Muscle of leg (tissue), 16 donors: ENCODE measurements at places on chromosomes 16 and 17. TPM values are rescaled to one million over a fixed set of nuclear protein-coding genes. Genes with fewer than 3 reads are reported as not detected.

Gene KCNJ2
- 7.6 TPM for total RNA-seq

Gene PITPNM3
- total RNA-seq: 2.1 TPM

Gene KRTAP4-5
- not detected for total RNA-seq

Gene EFCAB5
- total RNA-seq: 0.62 TPM

Gene SLC12A3
- 0.04 TPM for total RNA-seq

- peaks cover 18% of the 10 kb centered on the region for H3K27me3 ChIP-seq
- no peaks in the 10 kb centered on the region for H3K36me3 ChIP-seq
- H3K27ac ChIP-seq: no peak overlapping the region
- no peak overlapping the region for H3K4me3 ChIP-seq
These were observed 2.7 kb downstream of the METRN start for GRCh38 chr16:717450-718245.

DNA sequence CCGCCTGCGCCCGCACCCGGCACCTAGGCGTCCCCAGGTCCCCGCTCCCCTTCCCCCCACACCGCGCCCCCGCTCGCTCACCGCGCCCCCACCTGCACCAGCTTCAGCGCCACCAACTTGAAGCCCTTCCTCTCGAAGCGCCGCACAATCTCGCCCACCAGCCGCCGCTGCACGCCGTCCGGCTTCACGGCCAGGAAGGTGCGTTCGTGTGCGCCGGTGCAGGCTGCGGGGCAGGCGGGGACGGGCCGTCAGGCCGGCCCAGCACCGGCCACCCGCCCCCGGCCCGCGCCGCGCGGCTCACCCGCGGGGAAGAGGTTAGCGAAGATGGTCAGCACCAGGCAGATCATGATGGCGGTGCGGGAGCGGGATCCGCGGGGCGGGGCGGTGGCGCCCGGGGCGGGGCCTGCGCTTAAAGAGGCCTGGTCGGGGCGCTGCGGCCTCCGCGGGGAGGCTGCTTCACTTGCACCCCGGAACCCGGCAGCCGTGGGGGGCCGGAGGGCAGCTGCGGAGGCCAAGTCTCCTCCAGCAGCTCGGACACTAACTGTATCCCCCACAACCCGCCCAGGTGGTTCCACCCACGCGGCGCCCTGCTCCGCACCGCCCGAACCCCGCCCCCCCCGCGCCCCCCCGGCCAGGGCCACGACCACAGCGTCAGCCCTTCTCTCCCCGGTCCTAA, at the start of gene NME3:
TSS of gene NME3 (minus strand) at position 356 of the 676 bp plus-strand sequence. CDS start at position 347, 9 bp downstream.
- H3K4me1 ChIP-seq: peaks cover 34% of the 10 kb centered on the region
- peak within 1 kb of the TSS; percentile 74 for H3K4me3 ChIP-seq
- peak within 1 kb of the TSS; percentile 51 for H3K27ac ChIP-seq
- peaks cover 56% of the 10 kb centered on the region for H3K36me3 ChIP-seq
- peak; percentile 84 for DNase-seq
- H3K27me3 ChIP-seq: no peaks in the 10 kb centered on the region

GRCh38 chr16:11417487-11417886, 72.2 kb downstream of the RMI2 start:
- no peak overlapping the region for H3K27ac ChIP-seq
- H3K4me1 ChIP-seq: no peaks in the 10 kb centered on the region
- no peaks in the 10 kb centered on the region for H3K27me3 ChIP-seq

GRCh38 chr16:27424772-27425498, 23.0 kb downstream of the IL21R start:
- H3K36me3 ChIP-seq: no peaks in the 10 kb centered on the region
- no peaks in the 10 kb centered on the region for H3K27me3 ChIP-seq
- no peak overlapping the region for H3K4me3 ChIP-seq
- H3K27ac ChIP-seq: no peak overlapping the region

GRCh38 chr17:45752246-45752645, 31.9 kb upstream of the CRHR1 start:
- no peaks in the 10 kb centered on the region for H3K36me3 ChIP-seq
- H3K4me3 ChIP-seq: no peak overlapping the region
- peaks cover 37% of the 10 kb centered on the region for H3K27me3 ChIP-seq

- no peak overlapping the region for H3K27ac ChIP-seq
- H3K27me3 ChIP-seq: no peaks in the 10 kb centered on the region
These were observed 3.7 kb upstream of the ERN1 start for GRCh38 chr17:64133546-64134215.

DNA sequence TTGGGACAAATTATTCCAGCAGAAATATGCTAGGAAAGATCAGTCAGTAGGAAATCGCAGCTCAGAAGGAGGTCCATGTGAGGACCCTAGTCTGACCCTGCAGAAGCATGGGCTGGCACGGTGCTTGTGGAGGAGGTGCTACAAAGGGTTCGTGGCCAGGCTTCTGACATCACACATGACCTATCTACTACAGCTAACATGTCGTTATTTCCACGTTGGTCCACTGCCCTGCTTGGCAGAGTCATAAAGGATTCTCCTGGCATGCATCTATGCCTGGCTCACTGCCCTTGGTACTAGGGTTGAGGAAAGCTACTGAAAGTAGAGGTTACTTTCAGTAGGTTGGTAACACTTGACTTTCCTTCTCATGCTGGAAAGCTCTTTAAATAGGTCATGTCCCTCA, 118.1 kb upstream of the SHISA6 start:
- H3K36me3 ChIP-seq: no peaks in the 10 kb centered on the region
- H3K4me3 ChIP-seq: no peak overlapping the region

DNA sequence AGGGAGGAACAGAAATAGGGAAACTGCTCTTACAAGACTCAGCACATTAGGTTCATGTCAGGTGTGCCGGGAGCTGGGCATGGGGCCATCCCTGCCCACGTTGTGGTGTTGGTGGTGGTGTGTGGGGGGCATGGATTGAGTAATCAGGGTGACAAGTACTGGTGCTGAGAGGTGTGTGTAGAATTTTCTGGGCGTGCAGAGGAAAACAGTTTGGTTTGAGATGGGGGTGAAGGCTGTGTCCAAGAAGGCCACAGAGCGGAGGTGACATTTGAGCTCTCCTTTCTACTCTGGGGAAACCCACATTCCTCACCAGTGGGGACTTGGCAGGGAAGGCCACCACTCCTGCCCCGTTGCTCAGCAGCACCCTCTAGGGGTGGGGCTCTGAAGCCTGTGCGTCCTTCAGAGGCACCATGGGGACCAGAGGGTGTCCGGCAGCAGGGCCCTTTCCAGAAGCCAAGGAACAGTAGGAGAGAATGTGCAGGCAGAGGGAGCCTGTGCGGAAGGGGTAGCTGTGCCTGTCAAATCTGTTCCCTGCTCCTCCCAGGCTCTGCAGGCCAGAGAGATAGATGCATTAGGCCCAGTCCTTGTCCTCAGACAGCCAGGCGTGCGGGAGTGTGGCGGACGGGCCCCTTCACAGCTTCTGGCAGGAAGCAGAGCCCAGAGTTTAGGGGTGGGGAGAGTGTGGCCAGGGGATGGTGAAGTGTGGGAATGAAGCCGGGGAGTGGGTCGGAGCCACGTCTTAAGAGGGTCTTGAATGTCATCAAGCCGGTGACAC, 48.7 kb upstream of the GSE1 start:
- no peak overlapping the region for H3K4me3 ChIP-seq
- no peaks in the 10 kb centered on the region for H3K27me3 ChIP-seq
- H3K27ac ChIP-seq: no peak overlapping the region
- no peaks in the 10 kb centered on the region for H3K36me3 ChIP-seq
- H3K4me1 ChIP-seq: peaks cover 52% of the 10 kb centered on the region

DNA sequence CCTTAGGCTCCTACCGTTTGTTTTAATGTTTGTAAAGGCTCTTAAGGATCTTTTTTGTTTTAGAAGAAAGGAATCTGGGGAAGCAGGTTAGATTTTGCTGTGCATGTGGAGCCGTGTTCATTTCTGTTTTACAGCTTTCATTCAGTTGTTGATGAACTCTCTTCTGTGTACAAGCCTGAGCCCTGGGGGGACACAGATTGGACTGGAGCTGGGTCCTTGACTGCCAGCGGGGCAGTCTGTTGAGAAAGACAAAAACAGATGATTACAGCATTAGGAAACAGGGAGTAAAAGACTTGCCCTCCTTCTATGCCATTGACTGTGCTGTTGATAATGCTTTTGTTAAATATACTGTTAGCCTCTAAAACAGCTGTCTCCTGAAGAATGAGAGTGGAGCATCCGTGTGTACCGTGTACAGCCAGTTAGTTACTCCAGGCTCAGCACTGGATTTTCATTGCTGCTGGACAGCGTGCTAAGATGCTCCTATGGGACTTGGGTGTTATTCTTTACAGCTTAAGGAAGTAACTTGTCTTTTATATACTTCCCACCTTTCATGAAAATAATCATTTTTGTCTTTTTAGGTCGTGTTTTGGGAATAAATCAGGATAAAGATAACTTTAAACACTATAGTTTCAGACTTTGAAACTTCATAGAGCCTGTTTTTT, 3.2 kb downstream of the MAP1LC3B start:
- peaks cover 18% of the 10 kb centered on the region for H3K4me1 ChIP-seq
- DNase-seq: no peak
- no peak overlapping the region for H3K27ac ChIP-seq
- peaks cover 10% of the 10 kb centered on the region for H3K36me3 ChIP-seq

DNA sequence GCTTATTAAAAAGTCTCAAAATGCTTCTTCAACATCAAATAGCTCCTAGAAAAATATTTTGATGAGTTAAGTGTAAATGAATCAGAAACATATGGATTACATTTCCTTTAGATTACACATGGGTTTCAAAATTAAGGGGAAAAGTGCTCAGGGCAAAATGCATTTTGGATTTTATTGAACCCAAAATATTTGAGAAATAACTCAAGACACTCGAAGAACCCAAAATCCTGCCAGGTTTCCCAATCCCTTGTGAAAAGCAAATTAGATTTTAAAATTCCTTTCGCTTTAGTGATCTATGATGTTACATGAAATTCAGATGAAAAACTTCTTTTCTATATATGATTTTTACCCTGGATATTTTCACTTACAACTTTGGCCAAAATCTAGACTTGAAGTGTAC, 847.4 kb upstream of the SOX9 start:
- no peak overlapping the region for H3K4me3 ChIP-seq
- no peaks in the 10 kb centered on the region for H3K27me3 ChIP-seq
- H3K27ac ChIP-seq: no peak overlapping the region
- DNase-seq: no peak
- H3K36me3 ChIP-seq: no peaks in the 10 kb centered on the region
- H3K4me1 ChIP-seq: no peaks in the 10 kb centered on the region
